ENCODE measurements at places on chromosomes 4 and X.

- no peak for DNase-seq
These were observed 129.1 kb upstream of the LDB2 start for GRCh38 chr4:17027495-17027894.

DNA sequence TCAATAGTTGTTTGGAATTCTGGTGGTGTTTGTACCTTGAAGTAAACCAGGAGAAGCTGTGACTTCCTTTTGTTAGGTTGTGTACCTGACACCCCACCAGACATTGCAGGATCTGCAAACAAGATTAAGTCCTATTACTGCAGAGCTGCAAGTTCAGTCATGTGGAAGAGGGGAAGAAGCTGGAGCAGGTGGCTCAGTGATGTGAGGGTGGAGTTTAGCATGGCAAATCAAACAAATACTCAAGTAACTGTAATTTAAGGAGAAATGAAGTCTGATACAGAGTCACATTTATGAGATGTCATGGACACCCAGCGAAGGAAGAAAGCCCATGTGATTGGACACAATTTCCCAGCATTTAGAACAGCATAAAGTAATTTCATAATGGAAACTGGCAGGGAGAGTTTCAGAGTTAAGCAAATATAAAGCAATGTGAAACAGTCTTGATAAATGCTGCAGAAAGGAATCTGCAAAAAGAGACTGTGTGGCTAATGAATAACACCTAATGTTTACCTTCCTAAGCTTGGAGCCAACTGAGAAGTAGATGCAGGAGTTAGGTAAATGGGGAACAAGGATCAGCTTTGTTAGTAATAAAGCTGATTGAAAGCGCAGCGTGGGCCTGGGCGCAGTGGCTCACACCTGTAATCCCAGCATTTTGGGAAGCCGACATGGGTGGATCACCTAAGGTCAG lies 249.1 kb downstream of the GBA3 start:
- DNase-seq, result no peak

- DNase-seq, result no peak
These were observed 69.3 kb downstream of the MTMR1 start for GRCh38 chrX:150762258-150763165.

GRCh38 chrX:95629737-95630136 lies 1054.9 kb upstream of the DIAPH2 start:
- DNase-seq, result no peak

- no peak for DNase-seq
These were observed 111.6 kb downstream of the AFF2 start for GRCh38 chrX:148611993-148612392.

DNA sequence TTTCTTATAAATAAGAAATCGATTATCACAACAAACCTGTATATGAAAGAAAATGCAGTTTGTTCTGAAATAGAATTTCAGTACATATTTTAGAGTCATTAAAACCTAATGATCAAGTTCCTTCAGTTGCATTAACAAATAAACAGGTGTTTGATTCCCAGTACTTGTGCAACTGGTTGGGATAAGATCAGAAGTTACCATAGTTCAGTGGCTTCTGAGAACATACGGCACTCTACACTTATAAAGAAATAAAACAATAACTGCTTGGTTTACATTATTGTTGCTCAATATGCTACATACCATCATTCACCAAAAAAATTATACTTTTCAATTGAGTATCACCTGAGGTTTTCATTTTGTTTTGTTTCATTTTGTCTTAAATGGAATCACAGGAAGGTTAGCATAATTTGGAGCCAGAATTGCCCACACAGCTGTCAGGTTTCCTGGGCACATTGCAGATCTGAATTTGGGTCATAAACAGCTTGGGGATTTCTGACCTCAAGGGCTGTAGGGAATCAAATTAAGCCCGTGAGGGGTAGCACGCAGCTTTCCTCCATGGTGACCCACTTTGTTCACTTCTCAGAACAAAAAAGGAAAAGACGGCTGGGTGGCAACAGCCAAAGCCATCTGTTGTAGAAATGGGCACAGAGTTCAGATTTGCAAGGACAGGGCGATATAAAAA lies 14.9 kb upstream of the CCNG2 start:
- DNase-seq, result no peak

- DNase-seq, result no peak
These were observed 44.1 kb upstream of the SGMS2 start for GRCh38 chr4:107780665-107781064.

DNA sequence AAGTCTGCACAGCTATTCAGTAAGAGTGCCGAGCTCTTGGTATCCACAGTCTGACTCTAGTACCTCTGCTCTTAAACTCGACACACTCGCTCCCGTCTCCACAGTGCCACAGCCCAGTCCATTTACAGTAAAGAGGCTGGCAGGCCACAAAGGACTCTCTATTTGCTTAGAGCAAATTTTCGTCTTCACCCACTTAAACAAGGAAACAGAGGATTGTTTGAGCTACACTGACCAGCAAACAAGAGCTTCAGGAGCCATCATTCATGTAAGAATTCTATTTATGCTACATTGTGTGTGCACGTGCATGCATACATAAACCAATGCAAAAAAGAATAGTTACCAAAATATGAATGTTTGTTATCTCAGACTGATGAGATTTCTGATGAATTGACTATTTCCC lies 290.2 kb downstream of the USP46 start:
- no peak for DNase-seq

DNA sequence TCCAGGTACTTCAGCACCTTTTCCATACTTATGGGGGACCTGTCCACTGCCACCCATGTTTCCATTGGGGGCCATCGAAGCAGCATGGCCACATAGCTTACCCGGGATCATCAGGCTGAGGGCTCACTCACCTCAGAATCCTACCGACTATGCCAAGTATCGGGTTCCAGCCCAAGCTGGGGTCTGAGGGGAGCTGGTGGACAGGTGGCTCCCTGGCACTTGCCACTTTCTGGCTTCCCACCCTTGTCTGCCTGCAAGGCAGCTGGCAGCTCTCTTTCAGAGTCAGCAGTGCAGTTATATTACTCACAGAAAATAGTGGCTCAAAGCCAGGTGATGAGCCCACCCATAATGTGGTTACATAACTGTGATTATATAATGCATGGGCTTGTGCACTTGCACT lies 1153.8 kb downstream of the STIM2 start:
- DNase-seq, result no peak

- DNase-seq, result no peak
These were observed 100.6 kb upstream of the F9 start for GRCh38 chrX:139429913-139430312.

DNA sequence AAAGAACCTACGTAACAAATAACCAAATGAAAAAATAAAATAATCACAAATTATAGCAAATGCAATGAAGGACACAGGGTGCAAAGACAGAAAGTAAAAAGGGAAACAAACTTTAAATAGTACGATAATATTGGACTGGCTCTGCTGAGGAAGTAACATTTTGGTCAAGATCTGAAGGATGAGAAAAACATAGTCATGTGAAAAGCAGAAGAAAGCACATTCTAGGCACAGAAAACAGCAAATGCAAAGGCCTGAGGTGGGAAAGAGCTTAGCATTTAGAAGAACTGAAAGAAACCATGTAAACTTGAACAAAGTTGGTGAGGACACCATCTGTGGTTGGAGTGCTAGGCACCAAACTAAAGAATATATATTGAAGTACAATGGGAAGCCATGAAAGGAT lies 111.2 kb downstream of the PPP3CA start:
- no peak for DNase-seq

All from stimulated activated CD4-positive, alpha-beta T cell treated with anti-CD3 and anti-CD28 coated beads, TNF-alpha, amount 100 ng/mL, for 24 hours (primary cell).